ENCODE measurements at places on chromosomes 6 and 20.

DNA sequence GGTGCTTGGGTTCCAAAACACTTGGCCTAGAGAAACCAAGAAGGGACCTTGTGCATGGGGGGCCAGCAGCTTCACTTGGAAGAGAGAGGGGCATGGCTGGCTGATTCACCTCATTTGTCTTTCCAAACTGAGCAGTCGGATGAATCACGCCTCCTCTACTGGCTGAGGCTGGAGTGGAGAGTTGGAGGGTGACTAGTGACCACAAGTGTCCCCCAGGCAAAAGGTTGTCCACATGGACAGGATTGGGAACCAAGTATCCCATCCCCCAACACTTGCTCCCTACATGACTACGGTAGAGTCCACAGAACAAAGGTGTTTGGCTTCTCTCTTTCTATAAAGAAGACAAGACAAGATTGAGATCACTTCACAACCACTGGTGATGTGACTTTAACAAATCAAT, 875.6 kb downstream of the QKI start:
- no peak for DNase-seq

DNA sequence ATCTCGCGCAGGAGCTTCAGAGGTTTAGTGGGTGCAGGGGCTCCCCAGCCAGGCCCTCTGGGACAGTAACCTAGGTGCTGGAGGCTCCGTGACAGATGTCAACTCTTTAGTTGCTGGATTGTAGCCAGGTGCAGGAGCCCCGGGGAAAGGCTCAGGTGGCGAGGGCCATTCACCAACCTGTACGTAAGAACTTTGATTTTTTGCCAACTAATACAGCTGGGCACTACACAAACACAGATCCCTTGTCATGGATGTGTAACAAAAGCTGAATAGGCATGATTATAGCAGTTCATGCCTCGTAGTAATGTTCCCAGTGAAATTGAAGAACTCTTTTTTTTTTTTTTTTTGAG, 82.6 kb downstream of the CDC5L start:
- no peak for DNase-seq

DNA sequence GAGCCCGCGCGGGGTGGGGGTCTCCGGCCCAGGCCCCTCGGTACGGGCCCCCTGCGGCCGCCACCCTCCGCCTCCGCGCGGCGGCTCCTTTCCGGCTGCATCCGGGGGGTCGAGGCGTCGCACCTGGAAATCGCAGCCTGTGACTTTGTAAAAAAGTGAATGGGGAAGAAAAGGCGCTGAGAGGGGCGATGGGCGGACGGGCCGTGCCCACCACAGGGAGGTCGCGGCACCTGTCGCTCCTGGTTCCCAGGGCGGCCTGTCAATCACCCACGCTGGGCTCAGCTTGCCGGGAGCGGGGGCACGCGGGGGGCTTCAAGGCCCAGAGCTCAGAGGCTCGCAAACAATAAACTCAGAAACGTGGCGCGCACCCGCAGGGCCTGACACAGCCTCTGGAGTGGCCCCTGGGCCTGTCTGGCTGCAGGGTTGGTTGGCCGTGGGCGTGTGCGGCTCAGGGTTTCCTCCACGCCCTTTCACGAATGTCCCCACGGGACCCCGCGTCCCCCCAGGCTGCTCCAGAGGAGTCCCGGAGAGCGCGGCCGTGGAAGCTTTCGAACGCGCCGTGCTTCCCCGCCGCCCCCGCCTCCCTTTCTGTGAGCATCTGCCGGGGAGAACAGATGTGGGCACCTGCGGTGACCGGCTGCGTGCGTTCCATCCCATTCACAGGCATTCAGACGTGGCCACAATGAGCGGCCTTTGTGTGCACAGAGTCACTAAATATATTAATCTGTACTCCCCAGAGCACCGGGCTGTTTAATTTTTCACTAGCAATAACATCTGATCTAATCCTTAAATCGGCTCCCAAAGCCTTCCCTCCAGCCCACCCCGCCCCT, 6.1 kb upstream of the DLL1 start:
- DNase-seq: no peak

DNA sequence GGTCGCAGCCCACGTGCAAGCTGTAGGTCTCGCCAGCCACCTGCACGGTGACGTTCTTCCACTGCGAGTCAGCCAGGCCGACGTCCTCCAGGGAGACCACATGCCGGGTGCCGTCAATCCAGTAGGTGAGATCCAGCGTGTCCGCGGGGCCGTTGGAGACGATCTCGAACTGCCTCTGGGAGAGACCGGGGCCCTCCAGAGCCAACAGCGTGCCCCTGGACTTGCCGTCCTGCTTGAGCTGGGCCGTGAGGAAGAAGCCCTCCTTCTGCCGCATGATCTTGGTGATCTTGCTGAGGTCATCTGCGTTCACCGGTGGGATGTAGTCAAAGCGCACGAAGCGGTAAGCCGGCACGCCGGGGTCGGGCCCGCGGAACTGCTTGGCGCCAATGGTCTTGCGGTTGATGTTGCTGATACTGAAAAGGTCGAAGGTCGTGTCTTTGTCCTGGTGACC, 5.1 kb downstream of the THBS2 start:
- no peak for DNase-seq

DNA sequence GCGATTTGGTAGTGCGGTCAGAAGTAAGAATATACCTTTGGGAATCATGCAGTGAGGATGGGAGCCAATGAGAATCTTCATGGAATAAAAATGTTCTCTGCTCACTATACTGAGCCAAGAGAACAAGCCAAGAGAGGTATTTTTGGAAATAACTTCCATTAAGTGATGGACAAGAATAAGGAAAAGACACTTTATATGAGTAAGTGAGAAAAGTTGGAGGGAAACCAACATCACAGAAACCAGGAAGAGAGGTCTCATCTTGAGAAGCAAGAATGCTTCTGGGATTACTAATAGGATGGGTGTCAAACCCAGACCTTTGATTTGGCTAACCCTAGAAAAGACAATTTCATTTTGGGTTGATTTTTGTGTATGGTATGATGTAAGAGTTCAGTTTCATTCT, 181.2 kb upstream of the JAG1 start:
- no peak for DNase-seq

DNA sequence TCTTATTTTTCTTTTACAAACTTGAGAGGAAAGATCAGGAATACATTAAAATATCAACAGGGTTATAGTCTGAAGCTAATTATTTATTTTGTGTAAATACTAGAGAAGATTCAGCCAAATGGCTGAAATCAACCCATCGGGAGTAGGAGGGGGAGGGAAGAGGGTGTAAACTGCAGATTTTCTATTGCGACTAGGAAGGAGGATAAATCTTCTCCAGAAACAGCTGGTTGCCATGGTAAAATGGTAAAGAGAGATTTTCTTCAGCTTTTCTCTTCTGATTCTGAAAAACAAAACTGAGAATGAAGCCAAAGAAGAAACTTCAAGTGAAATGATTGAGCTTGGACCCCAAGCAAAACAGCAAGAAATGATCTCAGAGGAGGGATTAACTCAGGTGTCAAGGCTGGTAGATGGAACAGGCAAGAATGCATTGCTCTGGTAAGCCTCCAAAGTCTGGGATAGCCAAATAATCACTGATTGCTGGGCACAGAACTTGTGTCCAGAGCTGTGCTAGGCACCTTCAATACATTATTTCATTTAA, 193.5 kb upstream of the SPTLC3 start:
- DNase-seq: no peak

- no peak for DNase-seq
Measured at GRCh38 chr6:19632786-19633185, 204.4 kb upstream of the ID4 start.
